ENCODE measurements at places on chromosomes 7 and 10.
A peak's percentile ranks its signal among the peaks of the same experiment; 100 is the strongest.

DNA sequence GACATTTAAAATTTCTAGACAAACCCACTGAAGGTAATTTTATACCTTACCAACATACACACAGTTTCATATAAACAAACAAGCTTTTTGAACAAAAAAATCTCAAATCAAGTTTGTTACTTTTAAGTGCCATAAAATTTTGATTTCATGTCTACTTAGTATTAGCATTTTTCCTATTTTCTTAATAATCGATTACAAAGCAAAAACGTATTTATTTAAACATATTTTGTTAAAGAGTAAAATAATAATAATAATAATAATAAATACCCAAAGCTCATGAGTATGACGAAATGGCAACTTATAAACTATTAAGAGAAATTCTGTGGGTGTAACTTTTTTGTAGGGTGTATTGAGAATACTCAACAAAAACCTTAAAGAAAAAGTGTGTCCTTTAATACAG lies 177.6 kb downstream of the GALNT11 start:
- no peak for DNase-seq

DNA sequence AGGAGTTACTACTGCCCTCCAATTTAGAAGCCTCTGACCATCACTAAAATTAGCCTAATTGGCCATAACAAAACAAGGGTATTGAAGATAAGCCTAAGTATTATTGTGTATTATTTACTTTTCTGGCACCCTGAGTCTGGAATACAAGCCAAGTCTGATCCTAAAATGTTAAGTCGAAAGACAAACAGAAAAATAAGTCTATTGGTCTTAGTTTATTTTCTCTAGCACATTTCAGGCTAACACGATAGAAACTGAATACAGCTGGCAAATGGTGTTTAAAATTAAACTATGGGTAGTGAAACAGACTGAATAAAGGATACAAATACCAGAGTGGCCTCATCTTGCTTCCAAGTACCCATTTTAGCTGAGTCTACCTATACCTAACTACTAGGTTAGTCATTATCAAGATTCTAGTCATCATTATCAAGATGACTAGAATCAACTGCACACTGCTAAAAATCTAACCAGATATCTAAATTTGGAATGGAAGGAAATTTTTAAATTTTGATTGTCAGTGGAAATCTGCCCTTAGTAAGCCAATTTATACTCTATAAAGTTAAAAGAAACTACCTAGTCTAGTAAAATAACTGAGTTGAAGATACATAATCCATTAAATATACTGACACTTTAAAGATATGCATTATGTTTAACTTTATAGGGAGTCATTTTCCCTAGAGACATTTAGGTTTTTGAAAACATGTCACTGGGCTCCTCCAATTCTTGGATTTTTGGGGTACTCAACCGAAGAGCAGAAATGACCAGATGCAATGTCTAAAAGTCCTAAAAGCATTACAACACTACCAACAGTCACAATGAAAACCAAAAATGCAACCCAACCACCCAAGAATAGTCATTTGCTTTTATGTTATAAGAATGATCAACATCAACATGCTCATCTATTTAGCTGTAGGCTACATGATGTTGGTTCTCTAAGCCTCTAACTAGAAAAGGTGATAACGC lies 80.9 kb downstream of the NT5C2 start:
- no peak for DNase-seq

DNA sequence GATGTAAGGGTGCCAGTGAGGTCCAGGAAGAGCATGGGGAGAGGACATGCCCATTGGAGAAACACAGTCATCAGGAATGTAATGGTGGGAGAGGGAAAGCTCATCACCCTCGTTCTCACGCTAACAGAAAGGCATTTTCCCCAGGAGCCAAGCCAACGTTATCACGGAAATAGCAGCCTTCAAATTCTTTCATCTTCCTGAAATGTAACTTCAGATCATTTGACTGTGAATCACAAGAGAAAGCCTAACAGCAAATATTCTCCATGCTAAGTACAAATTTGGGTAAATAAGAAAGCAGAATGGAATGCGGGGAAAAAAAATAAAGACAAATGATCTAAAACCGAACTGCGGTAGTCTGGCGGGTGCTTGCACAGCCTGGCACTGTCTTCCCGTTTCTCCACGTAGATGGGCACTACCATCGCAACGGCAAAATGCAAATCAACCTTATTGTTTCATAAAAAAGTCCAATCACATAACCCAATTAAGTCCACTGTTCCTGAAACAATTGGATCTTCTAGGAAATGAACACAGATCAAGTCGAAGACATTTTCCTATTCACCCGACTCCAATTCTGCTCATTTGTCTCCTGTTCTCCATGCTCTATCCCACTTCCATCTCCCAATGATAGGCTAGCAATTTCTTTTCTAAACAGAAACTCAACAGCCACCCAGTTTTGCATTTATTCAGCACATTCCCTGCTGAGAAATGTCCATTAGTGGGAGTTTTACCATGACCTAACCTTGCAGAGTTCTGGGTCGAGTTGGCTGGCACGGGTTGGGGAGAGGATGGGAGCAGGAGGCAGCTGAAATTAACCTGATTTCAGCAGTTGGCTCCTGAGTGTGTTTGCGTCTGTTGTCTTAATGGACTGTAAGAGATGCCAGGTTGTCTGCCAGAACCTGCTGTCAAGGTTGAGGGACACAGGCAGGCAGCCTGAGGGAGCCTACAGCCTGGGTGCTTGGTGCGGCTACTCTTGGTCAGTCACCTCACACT lies 74.6 kb upstream of the FRMD4A start:
- DNase-seq, result no peak

DNA sequence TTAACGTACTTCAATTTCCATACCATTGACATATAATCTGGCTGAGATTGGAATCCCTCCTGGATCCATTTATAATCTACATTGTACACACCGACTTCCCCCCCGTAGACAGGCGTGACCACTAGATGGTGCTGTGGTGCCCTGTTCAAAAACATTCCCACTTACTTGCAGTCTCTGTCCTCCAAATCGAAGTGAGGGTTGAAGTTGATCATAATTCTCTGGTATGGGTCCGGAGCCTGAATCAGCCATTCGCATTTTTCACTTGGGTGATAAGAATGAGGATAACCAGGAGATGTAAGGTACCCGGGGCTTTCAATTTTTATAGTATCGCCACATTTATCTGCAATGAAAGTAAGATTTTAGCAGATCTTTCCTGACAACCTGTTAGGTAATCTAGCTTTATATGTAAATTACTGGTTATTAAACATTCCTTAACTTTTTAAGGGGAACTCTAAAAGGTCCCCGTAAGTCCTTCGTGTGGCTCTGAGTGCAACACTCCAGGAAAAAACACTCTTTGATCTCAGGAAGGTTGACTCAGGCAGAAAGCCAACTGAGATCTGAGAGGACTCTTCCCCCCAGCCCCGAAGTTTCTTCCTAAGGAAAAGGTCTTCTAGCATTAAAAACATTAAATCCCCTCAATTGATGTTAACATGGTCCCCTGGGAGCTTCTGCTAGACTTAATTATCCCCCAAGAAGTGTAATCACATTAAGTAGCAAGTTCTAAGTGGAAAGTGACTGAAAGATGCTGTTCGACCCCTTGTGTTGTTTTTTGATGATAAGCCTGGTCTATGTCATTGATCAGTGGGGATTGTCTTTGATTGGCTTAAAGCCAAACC lies 3.7 kb downstream of the NRP1 start:
- DNase-seq, result peak; percentile 69

DNA sequence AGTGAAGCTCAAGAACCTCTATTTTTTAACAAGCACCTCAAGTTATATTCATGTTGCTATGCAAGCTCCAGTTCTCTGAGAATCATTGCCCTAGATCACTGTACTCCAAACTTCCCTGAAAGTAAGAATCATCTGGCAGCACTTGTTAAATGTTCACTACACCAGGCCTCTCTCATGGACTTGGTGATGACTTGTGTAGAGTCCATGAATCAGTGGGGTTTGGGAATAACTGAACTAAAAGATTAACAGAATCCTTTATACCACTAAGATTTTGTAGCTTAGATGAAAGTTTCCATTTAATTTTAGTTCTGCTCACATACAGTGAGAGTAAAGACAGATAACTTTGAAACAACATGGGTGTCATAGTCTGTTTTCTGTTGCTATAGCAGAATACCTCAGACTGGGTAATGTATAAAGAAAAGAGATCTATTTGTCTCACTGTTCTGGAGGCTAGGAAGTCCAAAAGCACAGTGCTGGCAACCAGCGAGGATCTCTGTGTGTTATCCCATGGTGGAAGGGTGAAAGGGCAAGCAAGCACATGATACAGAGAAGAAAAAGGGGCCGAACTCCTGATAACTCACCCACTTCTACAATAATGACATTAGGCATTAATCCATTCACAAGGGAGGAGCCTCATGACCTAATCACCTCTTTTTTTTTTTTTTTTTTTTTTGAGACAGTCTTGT lies 27.9 kb upstream of the AOAH start:
- no peak for DNase-seq

DNA sequence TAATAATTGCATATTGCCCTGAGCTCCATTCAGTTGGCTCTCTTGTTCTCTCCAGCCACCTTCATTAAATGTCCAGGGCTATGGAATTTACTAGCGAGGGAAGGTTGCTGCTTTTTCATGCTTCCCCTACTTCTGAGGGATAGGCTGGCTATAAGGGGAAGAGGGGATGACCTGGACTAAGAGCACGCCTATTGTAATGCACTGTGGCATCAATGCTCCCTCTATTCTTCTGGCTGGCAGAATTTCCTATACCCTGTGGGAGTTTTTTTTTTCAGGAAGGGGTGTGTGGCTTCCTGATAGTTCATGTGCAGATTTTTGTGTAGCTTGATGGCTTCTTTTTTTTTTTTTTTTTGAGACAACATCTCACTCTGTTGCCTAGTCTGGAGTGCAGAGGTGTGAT lies 155.8 kb downstream of the SND1 start:
- no peak for DNase-seq

DNA sequence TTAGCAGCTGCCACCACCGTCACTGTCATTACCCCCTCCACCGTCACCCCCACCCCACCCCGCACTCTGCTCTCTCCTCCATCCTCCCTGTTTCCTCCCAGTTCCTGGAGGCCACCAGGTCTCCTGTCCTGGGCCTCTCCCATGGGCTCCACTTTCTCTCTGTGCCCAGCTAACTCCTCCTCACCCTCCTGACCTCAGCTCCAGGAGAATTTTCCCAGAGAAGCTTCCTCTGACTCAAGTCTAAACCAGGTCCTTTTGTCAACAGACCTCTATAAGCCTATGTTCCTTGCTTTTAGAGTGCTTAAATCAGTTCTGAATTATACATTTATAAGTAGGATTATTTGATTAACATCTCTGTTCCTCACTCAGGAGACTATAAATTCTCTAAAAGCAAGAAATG lies 150.0 kb downstream of the ARHGAP12 start:
- DNase-seq, result no peak

DNA sequence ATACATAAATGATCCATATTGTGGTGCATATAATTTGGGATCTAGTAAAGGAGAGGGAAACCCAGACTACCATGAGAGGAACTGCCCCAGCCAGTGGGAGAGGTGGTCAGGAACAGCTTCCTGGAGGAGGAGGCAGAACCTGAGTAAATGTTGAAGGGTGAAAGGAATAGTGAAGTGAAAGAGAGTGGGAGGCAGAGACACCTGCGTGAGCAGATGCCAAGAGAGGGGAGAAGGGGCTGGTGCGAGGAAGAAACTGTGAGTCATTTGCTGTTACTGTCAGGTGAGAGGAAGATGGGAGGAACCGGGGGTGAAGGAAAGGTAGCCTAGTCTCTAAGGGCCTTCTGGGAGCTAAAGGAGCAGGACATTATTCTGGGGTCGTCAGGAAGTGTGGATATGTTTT lies 294.8 kb downstream of the GRID1 start:
- no peak for DNase-seq

DNA sequence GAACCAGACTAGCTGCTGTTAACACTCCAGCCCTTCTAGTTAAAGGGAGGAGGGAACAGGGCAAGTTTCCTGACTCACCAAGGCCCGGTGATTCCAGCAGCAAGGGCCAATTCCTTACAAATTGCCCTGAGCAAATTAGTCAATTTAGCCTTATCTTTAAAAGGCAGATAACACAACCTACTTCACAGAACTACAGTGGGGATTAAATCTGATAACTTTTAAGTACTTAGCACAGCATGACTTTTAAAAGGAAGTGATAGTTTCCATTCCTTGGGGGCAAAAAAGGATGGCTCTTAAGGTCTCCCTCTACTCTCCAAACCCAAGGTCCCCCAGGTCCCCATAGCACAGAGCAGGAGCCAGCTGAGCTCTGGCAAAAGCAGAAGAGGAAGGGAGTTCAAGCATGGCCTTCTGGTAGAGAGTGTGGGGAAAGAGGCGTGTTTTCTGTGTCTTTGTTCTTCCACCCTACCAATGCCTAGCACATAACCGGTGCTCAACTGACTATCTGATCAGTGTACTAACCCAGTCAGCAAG lies 4.0 kb downstream of the CDCA7L start:
- no peak for DNase-seq

DNA sequence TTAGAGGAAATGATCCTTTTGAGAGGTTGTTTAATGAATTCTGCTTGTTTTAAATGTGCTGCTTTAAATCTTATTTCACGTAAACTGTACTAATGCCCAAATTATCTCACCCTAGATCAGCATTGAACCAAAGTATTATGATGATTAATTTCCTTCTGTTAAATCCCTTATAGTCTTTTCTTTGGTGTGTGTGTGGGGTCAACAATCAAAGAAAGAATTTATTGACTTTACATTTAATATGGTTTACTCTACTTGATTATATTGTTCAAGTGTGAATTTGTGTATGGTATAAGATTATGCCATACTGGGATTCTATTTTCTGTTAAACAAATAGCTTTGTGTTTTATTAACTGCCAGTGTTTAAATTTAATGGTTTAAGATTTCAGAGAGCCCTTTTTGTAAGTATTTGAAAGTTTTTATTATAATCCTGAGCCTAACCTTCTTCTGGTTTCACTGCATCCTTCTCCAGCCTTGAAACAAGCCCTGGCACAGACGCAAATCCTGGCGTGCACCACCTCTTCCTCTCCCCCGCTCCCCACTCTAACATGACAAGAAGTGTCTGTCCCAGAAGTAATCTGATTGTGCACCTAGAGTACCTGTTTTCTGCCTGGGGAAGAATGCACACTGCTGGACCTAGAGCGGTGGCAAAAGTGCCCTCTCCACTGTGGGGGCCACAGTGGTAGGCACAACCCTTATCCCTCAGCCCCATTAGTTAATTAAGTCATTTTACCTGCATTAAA lies 70.6 kb downstream of the KAT6B start:
- no peak for DNase-seq

DNA sequence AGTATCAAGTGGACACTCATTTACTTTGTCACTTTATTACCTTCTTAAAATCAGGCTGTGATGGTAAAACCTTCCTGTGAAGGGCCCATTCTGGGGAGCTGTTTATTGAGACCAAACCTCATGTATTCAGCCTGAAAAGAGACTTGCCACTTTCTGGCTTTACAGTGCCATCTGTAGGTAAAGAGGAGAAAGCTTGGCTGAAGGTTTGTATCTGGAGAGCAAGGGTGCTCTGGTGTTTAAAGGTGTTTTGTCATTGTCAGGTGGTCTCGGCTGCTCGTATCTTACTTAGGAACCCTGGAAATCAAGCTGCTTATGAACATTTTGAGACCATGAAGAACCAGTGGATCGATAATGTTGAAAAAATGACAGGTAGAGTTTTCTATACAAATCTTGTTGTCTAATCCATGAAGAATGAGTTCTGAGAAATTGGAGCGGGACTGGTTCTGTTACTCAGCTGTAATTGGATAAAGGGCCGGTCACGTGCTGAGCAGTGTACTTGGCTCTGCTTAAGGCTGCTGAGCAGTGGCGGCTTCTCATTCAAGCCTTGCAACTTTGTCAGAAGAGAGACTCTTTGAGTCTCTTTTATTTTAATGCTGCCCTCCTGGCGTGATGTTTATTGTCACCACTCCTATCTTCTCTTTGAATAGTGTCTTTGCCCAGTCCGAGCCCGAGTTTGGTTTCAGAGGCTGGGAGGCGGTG lies 46.9 kb downstream of the AP3M1 start:
- DNase-seq, result no peak

GRCh38 chr7:113752289-113752688 lies 166.5 kb downstream of the PPP1R3A start:
- no peak for DNase-seq

Data from stimulated activated CD8-positive, alpha-beta memory T cell treated with anti-CD3 and anti-CD28 coated beads, Interleukin-4, amount 100 ng/mL, for 1 hour (primary cell).